NCI-H69 (cell line): ENCODE measurements at places on chromosomes 1 and 21.

DNA sequence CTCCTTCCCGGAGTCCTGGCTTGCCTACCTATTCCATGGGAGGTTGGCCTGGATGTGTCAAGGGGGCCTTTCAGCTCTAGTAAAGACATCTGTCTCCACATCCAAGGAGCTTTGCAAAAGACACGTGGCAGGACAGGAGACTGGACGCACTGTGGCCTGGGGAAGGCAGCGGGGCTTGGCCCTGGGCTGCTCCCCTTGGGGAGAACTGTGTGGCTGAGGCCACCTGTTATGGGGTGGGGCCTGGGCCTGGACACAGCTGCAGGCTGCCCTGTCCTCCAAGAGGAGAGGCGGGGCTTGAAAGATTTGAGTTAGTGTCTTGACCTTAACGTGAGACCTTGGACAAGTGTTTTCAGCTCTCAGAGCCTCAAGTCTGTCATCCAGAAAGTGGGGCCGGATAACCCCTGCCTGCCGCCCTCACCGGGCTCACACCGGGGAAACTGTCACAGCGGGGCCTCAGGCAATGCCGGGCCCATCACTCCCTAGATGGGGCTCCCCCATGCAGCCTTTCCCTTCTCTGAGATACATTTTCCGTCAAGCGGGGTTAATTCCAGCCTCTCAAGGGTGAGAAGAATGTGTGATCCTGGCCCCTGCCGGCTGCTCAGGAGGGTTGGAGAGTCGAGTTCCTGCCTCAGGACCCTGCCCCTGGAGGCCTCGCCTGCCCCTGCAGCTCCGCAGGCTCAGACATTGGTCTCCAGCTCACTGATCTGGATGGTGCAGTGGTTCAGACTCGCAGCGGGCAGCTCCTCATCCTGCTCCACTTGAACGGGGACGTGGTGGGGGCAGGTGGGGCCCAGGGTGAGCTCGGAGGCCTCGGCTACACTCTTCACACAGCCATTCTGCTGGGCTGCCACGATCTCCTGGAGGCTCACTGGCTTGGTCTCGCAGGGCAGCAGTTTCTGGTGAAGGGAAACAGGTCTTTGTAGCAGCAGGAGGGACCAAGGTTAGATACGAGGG is 25.6 kb downstream of the PODN start:
- DNase-seq: no peak

DNA sequence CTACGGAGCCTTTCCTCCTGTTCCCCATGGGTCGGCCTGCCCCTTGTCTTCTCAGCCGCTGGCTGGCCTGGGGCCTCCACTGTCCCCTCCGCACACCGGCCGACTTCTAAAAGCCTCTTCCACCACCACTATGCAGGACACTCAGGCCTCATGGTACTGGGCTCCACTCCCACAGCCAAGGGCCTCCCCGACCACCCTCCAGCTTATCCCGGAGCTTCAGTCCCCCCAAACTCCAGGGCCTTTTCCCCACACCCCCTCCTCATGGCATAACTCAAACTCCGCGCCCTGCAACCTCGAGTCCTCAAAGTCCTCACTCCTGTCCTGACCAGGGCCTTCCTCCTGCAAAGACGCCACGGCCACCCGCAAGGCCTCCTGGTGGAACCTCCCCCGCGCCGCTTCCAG is 2.0 kb downstream of the LRRC41 start:
- DNase-seq: no peak

DNA sequence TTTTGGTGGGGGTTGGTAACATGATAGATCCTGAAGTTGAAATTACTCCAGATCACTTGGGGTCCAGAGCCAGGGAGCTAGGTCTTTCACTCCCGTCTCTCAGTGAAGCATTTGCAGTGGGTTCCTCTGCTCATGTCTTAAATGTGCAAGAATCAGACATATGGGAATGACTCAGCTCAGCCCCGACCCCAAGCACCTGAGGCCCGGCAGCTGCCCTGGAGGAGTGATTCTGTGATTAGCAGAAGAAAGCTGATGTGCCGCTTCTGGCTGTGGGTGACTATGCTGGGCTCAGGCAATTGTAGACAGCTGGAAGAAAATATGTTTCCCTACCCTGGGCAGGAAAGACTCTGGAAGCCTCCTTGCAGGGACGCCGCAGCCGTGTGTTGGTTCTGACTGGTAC is 601.7 kb downstream of the NPHP4 start:
- DNase-seq: no peak

GRCh38 chr1:63704443-63704842 is 69.4 kb upstream of the ROR1 start:
- DNase-seq: peak; percentile 54

DNA sequence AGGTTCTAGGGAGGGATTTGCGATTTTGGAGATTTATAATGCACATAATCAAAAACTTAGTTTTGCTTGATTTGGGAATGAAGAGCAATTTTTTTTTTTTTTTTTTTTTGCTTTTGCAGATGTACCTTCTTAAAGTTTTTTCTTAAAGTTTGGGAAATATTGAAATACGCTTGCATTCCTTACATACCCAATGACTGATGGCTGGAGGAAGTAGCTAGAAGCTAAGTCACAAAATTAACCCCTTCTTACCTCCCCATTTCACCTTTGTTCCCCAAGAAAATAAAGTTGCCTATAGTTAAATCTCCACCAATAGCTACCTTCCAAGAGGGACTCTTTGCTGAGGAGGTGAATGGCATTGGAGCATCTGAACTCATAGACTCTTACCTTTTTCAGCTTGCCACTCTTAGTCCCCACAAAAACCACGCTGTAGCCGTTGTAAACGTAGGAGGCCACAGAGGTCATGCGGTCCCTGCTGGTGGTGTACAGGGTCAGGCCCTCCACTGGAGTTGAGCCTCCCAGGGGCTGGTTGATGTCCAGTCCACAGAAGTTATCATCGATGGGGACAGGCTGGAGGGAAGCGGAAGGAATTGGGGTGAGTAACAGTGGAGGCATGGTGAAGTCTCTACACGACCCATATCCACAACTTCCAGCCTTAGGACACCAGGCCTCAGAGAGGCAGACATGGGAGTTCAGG is 34.1 kb downstream of the PLXNA2 start:
- no peak for DNase-seq

DNA sequence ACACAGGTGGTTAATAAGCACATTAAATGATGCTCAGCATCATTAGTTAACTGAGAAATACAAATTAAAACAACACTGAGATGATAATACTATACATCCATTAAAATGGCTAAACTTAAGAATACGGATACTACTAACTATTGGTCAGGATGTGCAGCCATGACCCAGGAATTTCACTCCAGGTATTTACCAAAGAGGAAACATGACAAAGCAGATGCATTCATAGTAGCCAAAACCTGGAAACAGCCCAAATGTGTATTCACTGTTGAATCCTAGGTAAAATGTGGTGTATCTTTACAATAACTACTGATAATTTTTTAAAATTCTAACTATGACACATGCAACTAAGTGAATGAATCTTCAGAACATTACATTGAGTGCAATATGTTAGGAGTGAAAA is 73.0 kb downstream of the PTPRC start:
- DNase-seq: peak; percentile 13

DNA sequence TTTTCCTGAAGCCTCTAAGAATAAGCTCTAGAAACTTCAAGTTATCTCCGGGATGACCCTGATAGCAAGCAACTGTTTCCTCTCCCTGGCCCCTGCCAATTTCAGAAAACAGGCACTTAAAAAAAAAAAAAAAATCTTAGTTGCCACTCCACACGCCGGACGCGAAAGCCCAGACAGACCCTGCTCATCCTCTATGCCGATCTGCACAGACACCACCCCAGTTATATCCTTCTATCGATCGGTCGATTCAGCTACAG is 1.7 kb downstream of the ANP32E start:
- no peak for DNase-seq

DNA sequence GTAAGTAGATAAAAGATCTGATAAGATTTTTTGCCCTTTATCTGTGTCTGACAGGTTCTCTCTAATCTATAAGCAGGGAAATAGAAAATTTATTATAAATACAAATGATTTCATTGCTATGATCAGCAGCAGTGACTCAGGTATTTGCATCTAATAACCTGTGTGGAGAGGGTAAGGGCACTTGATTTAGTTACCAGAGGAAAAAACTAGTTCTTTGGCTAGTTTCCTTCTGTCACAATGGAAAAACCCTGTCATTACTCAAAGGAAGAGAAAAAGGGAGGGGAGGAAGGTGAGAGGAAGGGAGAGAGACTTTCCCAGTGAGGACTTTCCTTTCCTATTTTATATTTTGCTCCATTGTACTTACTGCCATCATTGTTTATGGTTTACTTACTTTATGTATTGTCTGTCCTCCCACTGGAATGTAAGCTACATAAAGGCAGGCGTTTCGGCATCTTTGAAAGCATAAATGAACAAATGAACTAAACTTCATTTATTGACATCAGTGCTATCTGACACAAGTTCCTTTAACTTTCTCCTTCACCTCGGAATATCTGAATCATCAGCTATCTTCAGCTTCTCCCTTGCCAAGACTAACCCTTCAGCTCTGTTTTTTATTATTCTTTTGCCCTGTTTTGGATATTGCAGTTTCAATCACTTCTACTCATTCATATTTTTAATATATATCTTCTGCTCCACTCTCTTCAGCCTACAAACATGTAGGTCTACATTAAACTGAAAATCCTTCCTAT is 34.9 kb downstream of the WDR3 start:
- no peak for DNase-seq

DNA sequence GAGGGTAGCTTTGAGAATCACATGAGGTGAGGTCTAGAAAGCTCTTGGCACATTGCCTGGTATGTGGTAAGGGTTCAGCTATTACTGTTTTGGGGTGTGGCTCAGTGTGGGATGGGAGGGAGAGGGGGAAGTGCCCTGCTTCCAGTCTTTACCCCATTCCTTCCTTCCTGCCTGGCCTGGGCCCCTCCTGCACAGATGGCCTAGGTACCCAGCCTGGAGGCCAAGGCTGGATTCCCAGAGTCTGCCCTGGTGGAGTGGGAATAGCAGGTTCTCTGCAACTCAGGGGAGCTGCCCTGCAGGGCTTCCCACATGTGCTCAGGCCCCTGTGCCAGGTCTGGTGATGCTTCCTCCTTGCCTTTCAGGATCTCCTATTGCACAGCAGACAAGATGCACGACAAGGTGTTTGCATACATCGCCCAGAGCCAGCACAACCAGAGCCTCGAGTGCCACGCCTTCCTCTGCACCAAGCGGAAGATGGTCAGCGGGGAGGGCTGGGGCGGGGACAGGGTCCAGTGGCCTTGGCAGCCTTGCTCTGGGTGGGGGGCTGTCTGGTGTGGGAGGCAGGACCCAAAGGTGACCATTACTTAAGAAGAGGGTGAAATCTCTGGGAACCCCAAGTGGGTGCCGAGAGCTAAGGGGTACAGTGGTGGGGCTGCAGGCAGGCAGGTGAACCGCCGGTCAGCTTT is 13.5 kb downstream of the LDLRAP1 start:
- peak; percentile 26 for DNase-seq

GRCh38 chr1:67582625-67583461 is 102.2 kb upstream of the GADD45A start:
- no peak for DNase-seq

DNA sequence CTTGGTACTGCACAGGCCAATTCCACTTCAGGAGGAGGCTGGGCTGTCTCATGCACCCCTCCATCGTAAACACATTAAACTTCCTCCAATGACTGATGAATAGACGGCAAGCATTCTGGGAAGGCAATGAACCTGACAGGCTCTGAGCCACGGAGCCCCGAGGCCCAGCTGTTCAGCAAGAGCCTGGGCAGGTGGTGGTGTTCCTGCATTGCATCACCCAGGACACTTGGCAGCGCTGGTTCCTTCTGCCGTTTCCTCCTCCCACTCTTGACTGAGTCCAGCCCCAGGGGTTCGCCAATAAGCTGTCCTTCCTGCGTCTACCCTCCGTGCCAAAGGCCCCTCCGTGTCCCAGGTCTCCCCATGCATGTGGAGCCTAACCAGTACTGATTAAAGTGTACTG is 109.8 kb downstream of the JAK1 start:
- peak; percentile 43 for DNase-seq

GRCh38 chr1:210373878-210374599 is 45.3 kb downstream of the HHAT start:
- peak; percentile 85 for DNase-seq

DNA sequence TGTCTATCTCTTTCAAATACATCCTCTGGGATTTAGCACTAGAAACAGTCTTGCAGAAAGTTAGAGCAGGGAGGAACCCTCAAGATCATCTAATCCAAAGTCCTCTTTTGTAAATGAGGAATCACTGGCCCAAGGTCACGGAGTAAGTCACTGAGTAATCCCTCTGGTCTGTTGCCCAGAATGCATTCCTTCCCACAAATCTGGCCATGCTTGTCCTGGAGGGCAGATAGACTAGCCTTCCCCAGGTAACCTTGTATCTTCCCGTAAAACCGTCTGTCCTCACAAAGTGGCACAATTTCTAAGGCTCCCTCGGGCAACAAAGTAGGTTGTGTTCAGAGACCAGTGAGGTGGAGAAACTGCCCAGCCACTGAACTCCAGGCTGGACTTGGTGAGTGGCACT is 46.2 kb downstream of the DDR2 start:
- no peak for DNase-seq

GRCh38 chr1:192973988-192974387 is 85.2 kb downstream of the UCHL5 start:
- peak; percentile 62 for DNase-seq

- peak; percentile 67 for DNase-seq
Measured at GRCh38 chr1:45014321-45015028, 2.4 kb downstream of the UROD start.

- no peak for DNase-seq
Measured at GRCh38 chr1:150441121-150441520, 46.1 kb upstream of the TARS2 start.

- DNase-seq: no peak
Measured at GRCh38 chr21:46560568-46561444, 44.1 kb downstream of the S100B start.

DNA sequence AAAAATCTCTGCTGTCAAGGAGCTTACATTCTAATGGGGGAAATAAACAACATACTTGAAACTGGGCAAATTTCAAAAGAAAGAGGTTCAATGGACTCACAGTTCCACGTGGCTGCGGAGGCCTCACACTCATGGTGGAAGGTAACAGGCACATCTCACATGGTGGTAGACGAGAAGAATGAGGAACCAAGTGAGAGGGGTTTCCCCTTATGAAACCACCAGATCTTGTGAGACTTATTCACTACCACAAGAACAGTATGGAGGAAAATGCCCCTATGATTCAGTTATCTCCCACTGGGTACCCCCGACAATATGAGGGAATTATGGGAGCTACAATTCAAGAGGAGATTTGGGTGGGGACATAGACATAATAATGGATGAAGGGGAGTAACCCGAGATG is 226.4 kb downstream of the ZP4 start:
- DNase-seq: no peak

DNA sequence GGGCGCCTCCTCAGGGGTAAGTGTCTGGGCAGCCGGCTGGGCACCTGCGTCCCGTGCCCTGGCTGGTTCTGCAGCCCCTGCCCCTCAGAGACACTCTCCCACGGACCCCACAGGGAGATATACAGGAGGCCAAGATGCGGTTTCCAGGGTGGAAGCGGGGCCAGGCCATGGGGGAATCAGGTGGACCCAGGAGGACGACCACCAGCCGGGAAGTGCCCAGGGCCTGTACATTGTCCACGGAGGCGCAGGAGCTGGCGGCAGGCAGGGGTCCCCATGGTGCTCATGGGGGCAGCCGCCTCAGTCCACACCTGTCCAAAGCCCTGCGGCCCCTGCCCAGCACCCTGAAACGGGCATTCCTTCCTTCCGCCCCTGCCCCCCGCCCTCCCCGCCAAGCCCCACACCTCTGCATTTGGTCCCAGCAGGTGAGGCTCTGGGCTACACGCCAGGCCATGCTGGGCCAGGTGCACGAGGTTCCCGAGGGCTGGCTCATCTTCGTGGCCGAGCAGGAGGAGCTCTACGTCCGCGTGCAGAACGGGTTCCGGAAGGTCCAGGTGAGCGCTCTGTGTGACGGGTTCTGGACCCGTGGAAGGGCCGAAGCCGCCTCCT is 36.7 kb downstream of the SLC19A1 start:
- peak; percentile 91 for DNase-seq

GRCh38 chr1:38898653-38899230 is 17.4 kb upstream of the GJA9 start:
- no peak for DNase-seq
